ENCODE measurements at places on chromosomes 5 and 9.

- DNase-seq = no peak
Observed at GRCh38 chr9:99419070-99419469, 197.0 kb downstream of the SEC61B start.

DNA sequence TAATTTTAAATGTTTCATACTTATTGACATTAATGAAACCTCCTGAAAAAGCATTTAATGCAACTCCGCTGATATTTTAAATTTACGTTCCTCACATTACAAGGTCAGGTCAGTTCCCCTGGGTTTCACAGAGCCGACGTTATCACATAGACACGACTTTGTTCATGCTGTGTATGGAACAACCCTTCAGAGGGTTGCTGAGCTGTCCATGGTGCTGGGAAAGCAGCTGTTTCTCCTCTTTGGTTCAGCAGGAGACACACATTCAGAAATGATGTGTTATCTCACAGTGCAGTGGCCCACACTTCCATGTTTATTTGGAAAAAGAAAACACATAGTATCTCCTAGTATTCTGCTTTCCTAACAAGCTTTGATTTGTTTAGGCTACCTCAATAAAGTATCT, 53.5 kb downstream of the PPP2R2B start:
- DNase-seq = no peak

GRCh38 chr9:100473276-100474081, 530 bp downstream of the TMEFF1 start:
- peak; percentile 19 for DNase-seq

GRCh38 chr5:150023136-150023535, 22.6 kb downstream of the HMGXB3 start:
- no peak for DNase-seq

DNA sequence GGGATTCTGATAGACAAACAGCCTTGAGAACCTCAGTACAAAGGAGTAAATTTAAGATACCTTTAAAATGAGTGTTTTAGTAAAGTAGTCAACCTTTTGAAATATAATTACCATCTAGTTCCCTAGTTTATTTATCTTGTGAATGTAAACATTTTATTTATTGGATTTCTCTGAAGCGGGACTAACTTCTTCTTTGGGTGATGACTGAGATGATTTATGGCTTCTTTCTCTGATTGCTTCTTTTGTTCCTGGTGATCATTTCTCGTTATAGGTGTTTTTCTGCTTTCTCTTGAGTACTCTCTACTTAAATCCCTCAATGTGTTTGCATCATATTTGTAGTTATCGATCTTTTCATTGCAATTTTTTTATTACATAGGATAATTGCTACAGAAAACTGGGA, 33.2 kb downstream of the PRDM6 start:
- DNase-seq = no peak

DNA sequence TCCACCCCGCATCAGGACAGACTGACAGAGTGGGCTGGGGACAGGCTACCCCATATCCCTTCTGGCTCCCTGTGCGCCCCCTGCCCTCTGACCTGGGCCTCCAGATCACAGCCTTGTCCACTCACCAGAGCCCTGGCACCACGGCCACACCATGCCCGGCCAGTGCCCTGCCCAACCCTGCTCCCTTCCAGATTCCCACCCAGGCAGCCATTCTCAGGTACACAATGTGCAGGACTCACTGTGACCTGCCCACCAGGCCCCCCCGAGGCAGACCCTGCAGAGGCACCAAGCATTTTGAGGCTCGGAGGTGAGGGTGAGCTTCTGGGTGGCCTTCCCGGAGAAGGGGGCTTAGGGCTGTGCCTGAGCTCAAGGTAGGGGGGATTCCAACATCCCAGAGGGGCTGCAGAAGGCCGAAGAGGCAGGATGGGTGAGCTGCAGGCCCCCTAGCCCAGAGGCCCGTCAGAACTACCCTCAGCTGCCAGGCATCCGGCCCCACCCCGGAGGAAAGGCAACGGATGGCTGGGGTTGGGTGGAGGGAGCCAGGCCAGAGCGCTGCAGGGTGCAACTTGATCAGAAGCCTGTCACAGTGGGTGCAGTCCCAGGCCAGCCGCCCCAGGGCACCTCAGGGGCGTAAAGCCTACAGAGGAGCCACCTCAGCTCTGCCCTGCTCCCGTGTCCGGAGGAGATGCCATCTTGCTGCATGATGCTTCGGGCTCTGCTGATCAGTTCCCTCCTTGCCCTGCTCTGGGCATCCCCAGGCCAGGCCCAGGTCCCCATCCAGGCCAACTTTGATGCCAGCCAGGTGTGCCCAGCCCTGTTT, at the start of gene LCNL1:
LCNL1 (plus strand) TSS at position 762 of the 820 bp plus-strand sequence. CDS start 594 bp downstream, outside the sequence.
- DNase-seq = no peak

DNA sequence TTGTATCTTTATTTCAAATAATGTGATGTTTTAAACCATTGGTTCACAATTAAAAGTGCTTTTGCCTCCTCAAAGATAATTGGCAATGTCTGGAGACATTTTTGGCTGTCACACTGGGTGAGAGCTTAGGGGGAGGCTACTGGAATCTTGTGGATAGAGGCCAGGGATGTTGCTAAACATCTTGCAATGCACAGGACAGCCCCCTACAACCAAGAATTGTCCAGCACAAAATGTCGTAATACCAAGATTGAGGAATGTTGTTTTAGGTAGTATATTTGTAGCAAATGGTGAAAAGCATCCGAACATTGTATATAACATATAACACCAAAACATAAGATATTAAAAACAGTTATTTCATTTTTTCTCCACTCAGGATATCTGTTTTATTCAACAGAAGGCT, 99.8 kb downstream of the SLC44A1 start:
- no peak for DNase-seq

- no peak for DNase-seq
Observed at GRCh38 chr5:159877894-159878448, 38.3 kb upstream of the ADRA1B start.

- no peak for DNase-seq
Observed at GRCh38 chr9:130189840-130190239, 17.6 kb downstream of the NCS1 start.

DNA sequence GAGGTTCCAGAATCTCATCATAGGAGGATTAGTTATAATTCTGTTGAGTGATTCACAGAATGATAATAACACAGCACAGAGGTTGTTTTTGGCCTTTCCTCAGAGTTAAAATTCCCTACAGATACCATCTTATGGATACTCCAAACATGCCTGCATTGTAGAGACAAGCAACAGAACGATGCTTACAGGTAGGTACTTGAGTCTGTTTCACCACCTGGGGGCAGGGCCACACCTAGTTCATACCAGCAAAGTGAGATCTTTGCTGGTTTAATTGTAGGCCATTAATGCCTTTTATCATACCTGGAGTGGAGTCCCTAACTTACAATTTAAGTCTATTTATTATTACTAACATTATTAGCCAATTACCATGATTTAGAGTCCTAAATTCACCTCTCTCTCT, 416.5 kb upstream of the TLE4 start:
- no peak for DNase-seq

DNA sequence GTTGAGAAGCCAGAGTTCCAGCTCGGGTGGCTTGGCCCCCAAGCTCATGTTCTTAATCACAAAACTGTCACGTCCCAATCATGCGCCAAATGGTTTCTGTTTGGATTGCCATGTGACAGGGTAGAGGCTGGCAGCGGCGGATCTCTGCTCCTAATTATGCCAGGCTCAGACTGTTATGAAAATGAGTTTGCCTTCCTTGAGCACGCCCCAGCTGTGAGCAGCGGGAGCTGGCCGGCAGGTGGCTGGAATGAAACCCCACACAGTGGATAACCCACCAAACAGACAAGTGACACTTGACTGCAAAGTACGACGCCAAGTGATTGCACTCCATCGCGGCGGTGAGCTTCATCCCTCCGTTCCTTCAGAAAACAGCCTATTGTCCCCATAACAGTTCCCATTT, 75.4 kb downstream of the CFAP77 start:
- peak; percentile 71 for DNase-seq

- DNase-seq = no peak
Observed at GRCh38 chr5:100890461-100891008, 12.5 kb downstream of the ST8SIA4 start.

DNA sequence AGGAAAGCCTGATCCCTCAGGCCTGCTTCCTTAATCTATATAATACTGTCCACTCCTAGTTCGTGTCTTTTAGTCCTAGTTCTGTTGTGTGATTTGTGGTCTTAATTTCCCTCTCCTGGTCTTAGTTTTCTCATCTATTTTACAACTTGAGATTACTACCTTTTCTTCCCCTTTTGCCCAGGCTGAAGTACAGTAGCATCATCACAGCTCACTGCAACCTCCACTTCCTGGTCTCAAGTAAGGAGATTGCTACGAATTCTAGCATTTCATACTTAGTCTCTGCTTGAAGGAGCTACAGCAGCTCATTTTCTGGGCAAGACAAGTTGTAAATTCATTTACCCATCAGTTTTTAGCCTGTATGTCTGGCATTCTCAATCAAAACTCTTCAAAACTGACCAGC, 5.5 kb downstream of the TRIM32 start:
- DNase-seq = no peak

- no peak for DNase-seq
Observed at GRCh38 chr9:124216474-124217176, 41.1 kb upstream of the NEK6 start.

GRCh38 chr9:79551994-79552393, 19.8 kb upstream of the TLE4 start:
- no peak for DNase-seq

DNA sequence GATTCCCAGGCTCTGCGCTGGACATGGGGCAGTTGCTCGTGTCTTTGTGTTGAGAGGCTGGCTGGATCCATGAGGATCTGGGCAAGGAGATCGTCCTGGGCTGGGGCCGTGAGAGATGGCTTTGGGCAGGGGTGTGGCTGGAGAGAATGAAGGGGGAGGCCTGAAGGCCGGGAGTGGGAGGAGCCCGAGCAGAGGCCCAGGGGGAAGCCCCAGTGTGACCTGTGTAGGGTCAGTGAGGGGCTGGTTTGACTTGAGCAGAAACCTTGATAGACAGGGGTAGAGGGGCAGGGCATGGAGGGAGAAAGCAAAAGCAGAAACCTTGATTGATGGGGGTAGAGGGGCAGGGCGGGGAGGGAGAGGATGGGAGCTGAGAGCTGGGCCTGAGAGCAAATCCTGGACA, 54.4 kb upstream of the ASS1 start:
- DNase-seq = no peak

DNA sequence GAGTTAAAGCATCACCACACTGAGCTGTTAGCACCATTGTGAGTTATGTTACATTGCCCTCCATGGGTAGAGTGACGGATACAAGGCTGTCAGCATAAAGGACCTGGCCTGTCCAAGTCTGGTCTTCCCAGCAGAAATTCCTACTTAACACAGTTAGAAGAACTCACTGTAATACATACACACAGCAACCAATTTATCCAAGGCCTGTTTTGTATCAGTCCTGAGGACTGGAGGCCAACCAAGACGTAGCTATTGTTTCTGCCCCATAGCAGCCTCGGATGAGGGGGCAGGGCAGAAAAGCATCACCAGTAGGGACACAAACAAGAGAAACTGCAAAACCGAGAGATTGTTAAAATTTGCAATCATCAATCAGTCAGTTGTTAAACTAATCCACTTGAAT, 66.0 kb upstream of the CKMT2 start:
- no peak for DNase-seq

DNA sequence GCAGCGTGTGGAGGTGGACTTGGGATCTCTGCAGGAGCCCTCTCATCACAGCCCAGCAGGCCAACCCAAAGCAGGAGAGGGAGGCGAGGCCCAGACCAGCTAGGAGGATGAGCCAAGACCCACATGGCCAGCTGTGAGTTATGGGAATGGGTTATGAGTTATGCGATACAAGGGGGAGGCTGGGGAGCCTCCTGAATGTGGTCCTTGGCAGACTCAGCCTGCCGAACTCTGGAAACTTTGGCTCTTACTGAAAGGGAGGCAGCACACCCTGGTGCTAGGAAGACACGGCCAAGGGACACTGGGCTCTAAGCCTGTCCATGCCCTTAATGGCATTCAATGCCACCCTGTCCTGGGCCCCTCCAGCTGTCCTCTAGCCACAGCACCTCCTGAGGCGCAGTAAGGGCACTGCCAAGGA, 7.7 kb upstream of the VAV2 start:
- no peak for DNase-seq

- DNase-seq = no peak
Observed at GRCh38 chr5:170581211-170581610, 77.4 kb downstream of the KCNIP1 start.
